ENCODE measurements at places on chromosomes 6 and 20. TPM values are rescaled to one million over a fixed set of nuclear protein-coding genes. Genes with fewer than 3 reads are reported as not detected.

The OPRM1 gene
- total RNA-seq: 2.3 TPM

The VSX1 gene
- 0.44 TPM for total RNA-seq

The GJA10 gene
- total RNA-seq: not detected

The KCNQ5 gene
- 0.37 TPM for total RNA-seq

The CLPSL2 gene
- not detected for total RNA-seq

The OPN5 gene
- 0.38 TPM for total RNA-seq

The SLC17A9 gene
- total RNA-seq: 0.13 TPM

The SYNDIG1 gene
- 11.3 TPM for total RNA-seq

All from motor neuron (in vitro differentiated cells).